ENCODE measurements at places on chromosomes 1 and 21. TPM values are rescaled to one million over a fixed set of nuclear protein-coding genes. Genes with fewer than 3 reads are reported as not detected.
A peak's percentile ranks its signal among the peaks of the same experiment; 100 is the strongest.

The DISC1 gene
- total RNA-seq = 3.3 TPM

GRCh38 chr21:31182231-31183140 lies 144.2 kb upstream of the KRTAP19-8 start:
- H3K4me1 ChIP-seq = no peaks in the 10 kb centered on the region
- no peaks in the 10 kb centered on the region for H3K36me3 ChIP-seq
- no peak overlapping the region for H3K27ac ChIP-seq

The TDRD5 gene
- total RNA-seq = not detected

- H3K27me3 ChIP-seq = no peaks in the 10 kb centered on the region
- H3K4me1 ChIP-seq = peaks cover 18% of the 10 kb centered on the region
- DNase-seq = no peak
- no peak overlapping the region for H3K4me3 ChIP-seq
These were observed 89.6 kb upstream of the GPR88 start for GRCh38 chr1:100448366-100448765.

- peaks cover 19% of the 10 kb centered on the region for H3K27me3 ChIP-seq
- no peaks in the 10 kb centered on the region for H3K36me3 ChIP-seq
- H3K4me1 ChIP-seq = peaks cover 15% of the 10 kb centered on the region
- peak overlapping the region; percentile 26 for H3K4me3 ChIP-seq
These were observed 720 bp downstream of the SUSD4 start for GRCh38 chr1:223363057-223363855.

DNA sequence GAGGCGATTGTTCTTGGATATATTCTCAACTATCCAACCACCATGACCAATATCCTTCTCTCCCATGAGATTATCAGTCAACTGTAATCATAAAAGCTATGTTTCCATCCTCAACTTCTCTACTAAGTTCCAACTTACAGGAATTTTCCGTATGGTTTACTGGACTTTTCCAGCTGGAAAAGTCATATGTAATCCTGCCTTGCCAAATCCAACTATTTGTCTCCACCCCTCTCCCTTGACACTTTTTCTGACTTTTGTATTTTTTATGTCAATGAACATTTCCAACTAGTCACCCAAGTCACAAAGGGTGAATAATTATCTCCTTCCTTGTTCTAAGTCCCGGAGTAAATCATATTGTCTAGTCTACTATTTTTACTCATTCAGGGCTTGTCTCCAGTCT lies 293.1 kb downstream of the USP25 start:
- H3K4me1 ChIP-seq = no peaks in the 10 kb centered on the region
- no peaks in the 10 kb centered on the region for H3K36me3 ChIP-seq
- H3K27me3 ChIP-seq = no peaks in the 10 kb centered on the region

DNA sequence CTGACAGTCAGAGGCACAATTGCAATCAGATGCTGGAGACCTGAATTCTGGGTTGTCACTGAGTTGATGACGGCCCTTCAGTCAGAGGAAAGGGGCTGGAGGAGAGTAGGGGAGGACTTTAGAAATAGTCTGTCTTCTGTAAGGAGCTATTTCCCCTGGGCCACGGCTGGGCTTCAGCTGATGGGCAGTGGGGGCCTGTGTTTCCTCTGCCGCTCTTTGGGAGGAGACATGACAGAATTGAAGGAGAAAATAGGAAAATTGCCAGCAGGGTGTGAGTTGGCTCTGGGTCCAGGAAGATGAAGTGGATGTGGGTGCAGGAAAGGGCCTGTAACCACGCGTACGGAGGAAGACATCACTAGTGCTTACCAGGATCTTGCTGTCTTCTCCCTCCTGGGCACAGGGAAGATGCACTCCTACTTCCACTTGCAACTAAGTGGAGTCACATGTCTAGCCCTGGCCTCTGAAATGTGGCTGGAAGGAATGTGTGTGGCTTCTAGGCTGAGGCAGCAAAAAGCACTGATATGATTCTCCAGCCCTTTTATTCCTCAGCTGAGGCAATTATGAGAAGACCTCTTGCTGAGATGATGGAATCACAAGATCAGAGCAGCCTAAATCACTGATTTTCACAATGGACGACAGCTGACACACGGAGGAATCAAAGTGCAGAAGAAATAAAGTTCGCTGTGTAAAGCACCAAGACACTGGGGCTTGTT lies 250.0 kb downstream of the GRIK3 start:
- H3K36me3 ChIP-seq = no peaks in the 10 kb centered on the region
- no peak overlapping the region for H3K4me3 ChIP-seq
- peaks cover under 1% of the 10 kb centered on the region for H3K27me3 ChIP-seq
- no peak overlapping the region for H3K27ac ChIP-seq
- DNase-seq = no peak

GRCh38 chr1:1809489-1809888 lies 31.2 kb upstream of the NADK start:
- H3K36me3 ChIP-seq = peaks cover 4% of the 10 kb centered on the region
- peak overlapping the region; percentile 12 for H3K27ac ChIP-seq
- no peaks in the 10 kb centered on the region for H3K27me3 ChIP-seq
- no peak overlapping the region for H3K4me3 ChIP-seq

The PSRC1 gene
- total RNA-seq = not detected

- peaks cover 12% of the 10 kb centered on the region for H3K4me1 ChIP-seq
- H3K36me3 ChIP-seq = no peaks in the 10 kb centered on the region
- no peak overlapping the region for H3K4me3 ChIP-seq
- no peaks in the 10 kb centered on the region for H3K27me3 ChIP-seq
These were observed 20.4 kb downstream of the CEP85 start for GRCh38 chr1:26254404-26254803.

DNA sequence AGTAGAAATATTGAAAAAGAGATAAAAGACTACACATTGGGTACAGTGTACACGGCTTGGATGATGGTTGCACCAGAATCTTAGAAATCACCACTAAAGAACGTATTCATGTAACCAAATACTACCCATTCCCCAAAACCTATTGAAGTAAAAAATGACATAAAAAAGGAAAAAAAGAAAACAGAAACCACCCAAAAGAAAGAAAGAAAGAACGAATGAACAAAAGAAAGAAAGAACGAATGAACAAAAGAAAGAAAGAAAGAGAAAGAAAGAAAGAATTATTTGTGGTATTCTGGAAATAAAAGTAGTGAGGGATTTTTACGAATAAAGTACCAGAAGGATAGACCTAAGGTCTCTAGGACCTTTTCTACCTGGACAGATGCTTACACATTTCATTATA lies 42.1 kb downstream of the PHACTR4 start:
- H3K27ac ChIP-seq = no peak overlapping the region
- no peaks in the 10 kb centered on the region for H3K27me3 ChIP-seq
- no peaks in the 10 kb centered on the region for H3K4me1 ChIP-seq

DNA sequence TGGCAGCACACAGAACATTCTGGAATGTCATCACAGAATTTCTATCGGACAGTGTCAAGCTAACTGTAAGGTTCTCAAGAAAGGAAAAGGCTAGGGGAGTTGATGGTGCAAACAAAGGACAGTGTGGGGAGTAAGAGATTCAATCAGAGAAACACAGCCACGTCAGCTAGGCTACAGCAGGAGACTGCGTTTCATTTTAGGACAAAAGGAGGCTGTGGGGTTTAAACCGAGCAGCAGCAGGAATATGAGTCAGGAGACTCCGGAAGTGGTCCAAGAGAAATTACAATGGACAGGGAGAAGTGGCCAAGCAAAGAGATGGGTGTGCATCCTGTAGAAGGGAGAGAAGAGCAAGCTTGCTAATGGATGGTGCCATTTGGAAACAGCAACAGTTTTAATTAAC lies 37.4 kb upstream of the C1orf198 start:
- H3K27me3 ChIP-seq = no peaks in the 10 kb centered on the region
- H3K36me3 ChIP-seq = peaks cover 4% of the 10 kb centered on the region
- no peak overlapping the region for H3K4me3 ChIP-seq
- H3K4me1 ChIP-seq = no peaks in the 10 kb centered on the region
- DNase-seq = no peak

DNA sequence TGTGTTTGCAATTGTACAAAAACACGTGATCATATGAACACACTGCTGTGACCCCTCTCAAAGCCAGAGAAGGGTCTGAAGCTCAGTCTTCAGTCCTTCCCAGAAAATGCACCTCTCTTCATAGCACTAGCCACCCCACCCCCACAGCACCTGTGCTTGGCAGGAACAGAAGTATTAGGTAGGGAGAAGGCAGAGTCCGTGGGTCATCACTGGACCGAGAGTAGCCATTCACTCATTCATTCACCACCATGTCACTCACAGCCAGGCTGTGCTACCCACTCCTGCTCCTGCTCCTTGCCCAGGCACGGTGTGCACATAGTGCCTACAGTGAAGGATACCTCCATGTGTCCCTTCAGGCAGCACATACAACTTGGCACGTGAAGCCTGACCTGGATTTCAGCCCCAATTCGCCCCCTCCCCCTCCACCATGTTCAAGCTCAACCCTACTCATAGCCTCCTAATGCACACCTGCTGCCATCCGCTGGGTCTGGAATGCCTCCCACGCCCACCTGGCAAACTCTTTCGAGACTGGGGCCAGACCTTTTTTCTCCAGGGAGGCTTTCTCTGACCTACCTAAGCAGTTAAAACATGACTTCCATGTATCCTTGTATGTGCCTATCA lies 81.9 kb upstream of the GALNT2 start:
- H3K4me1 ChIP-seq = no peaks in the 10 kb centered on the region
- no peak for DNase-seq
- no peaks in the 10 kb centered on the region for H3K27me3 ChIP-seq
- no peaks in the 10 kb centered on the region for H3K36me3 ChIP-seq
- H3K4me3 ChIP-seq = no peak overlapping the region
- H3K27ac ChIP-seq = no peak overlapping the region

The SYTL1 gene
- 159 TPM for total RNA-seq

- H3K4me1 ChIP-seq = no peaks in the 10 kb centered on the region
- H3K36me3 ChIP-seq = no peaks in the 10 kb centered on the region
- H3K27ac ChIP-seq = no peak overlapping the region
- H3K27me3 ChIP-seq = no peaks in the 10 kb centered on the region
These were observed 83.3 kb downstream of the KCNJ15 start for GRCh38 chr21:38340131-38340530.

The PROX1 gene
- total RNA-seq = 3.8 TPM

DNA sequence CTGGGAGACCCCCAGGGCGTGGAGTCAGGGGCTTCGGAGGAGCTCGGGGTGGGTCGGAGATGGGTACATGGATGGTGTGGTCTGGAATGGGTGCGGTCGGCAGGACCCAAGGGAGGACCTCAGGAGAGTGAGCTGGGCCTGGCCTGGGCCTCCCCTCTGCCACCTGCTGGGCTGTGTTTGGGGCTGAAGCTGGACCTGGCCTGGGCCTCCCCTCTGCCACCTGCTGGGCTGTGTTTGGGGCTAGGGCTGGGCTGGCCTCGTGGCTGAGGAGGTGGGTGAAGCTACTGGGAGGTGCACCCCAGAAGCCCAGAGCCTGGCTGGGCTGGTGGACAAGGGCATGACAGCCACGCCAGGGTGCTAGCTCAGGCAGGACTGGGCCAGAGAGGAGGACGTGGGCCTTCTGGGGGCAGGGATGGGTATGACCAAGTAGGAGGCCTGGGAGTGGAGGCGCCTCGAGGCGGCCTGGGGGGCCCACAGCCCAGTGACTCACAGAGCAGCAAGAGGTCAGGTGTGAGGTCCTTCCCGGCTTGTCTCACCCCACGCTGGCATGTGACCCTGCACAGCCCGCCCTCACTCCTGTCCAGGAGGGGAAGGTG lies 14.5 kb downstream of the SAMD11 start:
- H3K4me3 ChIP-seq = no peak overlapping the region
- no peak overlapping the region for H3K27ac ChIP-seq
- no peaks in the 10 kb centered on the region for H3K36me3 ChIP-seq
- no peak for DNase-seq

GRCh38 chr1:48070396-48070750 lies 73.2 kb upstream of the TRABD2B start:
- no peak overlapping the region for H3K27ac ChIP-seq
- no peaks in the 10 kb centered on the region for H3K27me3 ChIP-seq
- no peak for DNase-seq
- H3K4me1 ChIP-seq = no peaks in the 10 kb centered on the region

The TMEM54 gene
- not detected for total RNA-seq

DNA sequence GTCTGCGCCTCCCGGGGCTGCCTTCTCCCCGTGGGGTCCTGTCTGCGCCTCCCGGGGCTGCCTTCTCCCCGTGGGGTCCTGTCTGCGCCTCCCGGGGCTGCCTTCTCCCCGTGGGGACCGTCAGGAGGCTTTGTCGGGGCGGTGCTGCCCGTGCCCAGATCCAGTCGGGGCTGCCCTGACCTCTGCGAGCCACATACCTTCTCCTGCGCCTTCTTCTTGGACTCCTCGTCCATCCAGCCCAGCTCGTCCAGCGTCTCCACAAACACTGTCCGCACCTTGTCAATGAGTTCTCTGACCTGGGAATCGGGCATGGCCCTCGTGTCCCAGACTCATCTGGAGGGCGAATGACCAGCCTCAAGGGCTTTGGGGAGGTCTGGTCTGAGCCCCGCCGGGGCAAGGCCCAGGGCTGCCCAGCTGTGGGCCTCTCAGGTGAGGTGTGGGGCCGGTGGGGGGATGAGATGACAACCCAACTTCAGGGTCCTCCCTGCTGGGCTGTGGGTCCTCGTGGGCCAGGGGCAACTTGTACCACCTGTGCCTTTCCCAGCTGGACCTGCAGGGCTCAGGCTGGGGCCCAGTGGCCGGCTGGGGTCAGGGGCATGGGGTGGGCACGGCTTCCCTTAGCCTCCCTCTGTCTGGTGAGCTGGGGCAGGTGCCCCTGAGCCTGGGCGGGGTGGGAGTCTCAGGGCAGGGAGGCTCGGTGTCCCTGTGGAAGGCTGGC lies 9.4 kb downstream of the PRXL2B start:
- no peak for DNase-seq
- H3K4me1 ChIP-seq = peaks cover 4% of the 10 kb centered on the region
- H3K27ac ChIP-seq = no peak overlapping the region
- peaks cover 19% of the 10 kb centered on the region for H3K27me3 ChIP-seq

GRCh38 chr1:36729716-36730510 lies 247.2 kb upstream of the CSF3R start:
- no peaks in the 10 kb centered on the region for H3K4me1 ChIP-seq
- no peak overlapping the region for H3K4me3 ChIP-seq
- no peaks in the 10 kb centered on the region for H3K36me3 ChIP-seq
- H3K27me3 ChIP-seq = no peaks in the 10 kb centered on the region
- H3K27ac ChIP-seq = no peak overlapping the region
- no peak for DNase-seq

- peak overlapping the region; percentile 88 for H3K27ac ChIP-seq
- H3K4me1 ChIP-seq = peaks cover 82% of the 10 kb centered on the region
- H3K4me3 ChIP-seq = peak overlapping the region; percentile 91
- peaks cover 7% of the 10 kb centered on the region for H3K36me3 ChIP-seq
- H3K27me3 ChIP-seq = no peaks in the 10 kb centered on the region
- peak; percentile 67 for DNase-seq
These were observed 615 bp downstream of the CLIC4 start for GRCh38 chr1:24745711-24746413.
